WTC11 (cell line): ENCODE measurements at places on chromosomes 13 and 19. TPM values are rescaled to one million over a fixed set of nuclear protein-coding genes. Genes with fewer than 3 reads are reported as not detected.

Gene CHAMP1
- 29.5 to 31.7 TPM (median 30.6 TPM) in 3 replicates for total RNA-seq

Gene PTPRH
- total RNA-seq = 0.41 to 0.63 TPM (median 0.44 TPM) in 3 replicates

Gene DKKL1
- total RNA-seq = 2.4 to 3.0 TPM (median 2.9 TPM) in 3 replicates

Gene CEACAM3
- total RNA-seq = not detected in 3 replicates

DNA sequence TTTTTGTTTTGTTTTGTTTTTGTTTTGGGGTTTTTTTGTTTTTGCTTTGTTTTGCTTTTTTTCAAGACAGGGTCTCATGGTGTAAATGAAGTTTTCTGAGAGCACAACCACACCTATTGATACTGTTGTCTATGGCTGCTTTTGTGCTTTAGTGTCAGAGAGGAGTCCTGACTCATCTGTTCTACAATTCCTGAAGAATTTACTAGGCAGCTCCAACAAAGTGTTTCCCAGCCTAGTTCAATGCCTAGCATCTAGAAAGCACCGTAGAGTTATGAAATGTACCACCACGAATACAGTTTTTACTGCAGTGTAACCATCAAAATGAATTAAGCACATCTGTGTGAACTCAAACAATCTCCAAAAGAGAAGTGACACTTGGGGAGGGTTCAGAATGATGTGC, 21.2 kb downstream of the SAFB start:
- DNase-seq = no peak
- no peak overlapping the region for H3K4me3 ChIP-seq
- H3K27ac ChIP-seq = no peak overlapping the region
- H3K4me1 ChIP-seq = peaks cover 5% of the 10 kb centered on the region

- H3K4me1 ChIP-seq = peaks cover 36% of the 10 kb centered on the region
- DNase-seq = no peak
- H3K27ac ChIP-seq = no peak overlapping the region
- no peaks in the 10 kb centered on the region for H3K36me3 ChIP-seq
Measured at GRCh38 chr13:45196096-45196495, 4.7 kb downstream of the KCTD4 start.

- no peaks in the 10 kb centered on the region; the same call in 1 of the 2 replicates for H3K27me3 ChIP-seq
- H3K4me1 ChIP-seq = peaks cover 9% of the 10 kb centered on the region
- peaks cover 28% of the 10 kb centered on the region for H3K36me3 ChIP-seq
- H3K4me3 ChIP-seq = peak overlapping the region; percentile 98
- peak overlapping the region; percentile 90 for H3K27ac ChIP-seq
- no peak for DNase-seq
Measured at GRCh38 chr19:50477751-50478515, 1.3 kb upstream of the GARIN5A start.

DNA sequence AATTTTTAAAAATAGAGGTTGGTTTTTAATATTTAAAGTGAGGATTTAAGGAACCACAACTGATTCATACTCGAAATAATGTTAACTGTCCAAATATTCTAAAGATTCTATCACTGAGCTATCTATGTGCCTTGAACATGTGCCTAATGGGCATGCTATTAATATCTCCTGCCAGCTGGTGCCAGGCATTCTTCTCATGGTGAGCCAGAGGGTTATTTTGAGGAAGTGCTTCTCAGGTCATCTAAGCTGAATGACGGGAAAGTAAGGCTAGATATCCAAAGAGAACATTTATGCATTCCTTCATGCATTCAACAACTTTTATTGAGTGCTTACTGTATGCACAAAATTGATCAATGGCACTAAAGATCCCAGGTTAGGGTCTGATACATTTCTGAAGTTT, 138.2 kb downstream of the PIBF1 start:
- no peak overlapping the region for H3K4me3 ChIP-seq
- H3K4me1 ChIP-seq = no peaks in the 10 kb centered on the region
- no peaks in the 10 kb centered on the region for H3K27me3 ChIP-seq
- no peaks in the 10 kb centered on the region; the same call in 1 of the 2 replicates for H3K36me3 ChIP-seq
